Fibroblast of villous mesenchyme (primary cell): ENCODE measurements at places on chromosomes 12 and 14.

- DNase-seq = no peak
Observed at GRCh38 chr14:102901633-102902032, 20.8 kb upstream of the AMN start.

GRCh38 chr12:109592905-109593272 lies 19.3 kb downstream of the MVK start:
- no peak for DNase-seq

DNA sequence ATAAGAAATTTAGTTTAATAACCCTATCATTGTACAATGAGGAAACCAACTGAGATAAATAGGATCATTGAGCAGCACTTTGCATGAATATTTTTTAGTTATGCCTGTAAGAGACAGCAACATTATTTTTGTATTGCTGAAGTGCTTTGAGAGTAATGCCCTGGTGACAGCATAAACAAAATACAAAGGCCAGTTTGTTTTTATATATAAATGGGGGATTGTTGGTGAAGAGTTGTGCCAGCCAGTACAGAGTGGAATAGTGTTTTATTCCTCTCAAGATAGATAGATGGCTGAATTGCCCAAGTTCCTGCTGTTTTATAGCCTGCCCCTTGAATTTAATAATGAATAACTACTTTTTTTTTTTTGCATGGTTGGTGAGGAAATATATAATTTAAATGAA lies 101.8 kb downstream of the CNTN1 start:
- no peak for DNase-seq

DNA sequence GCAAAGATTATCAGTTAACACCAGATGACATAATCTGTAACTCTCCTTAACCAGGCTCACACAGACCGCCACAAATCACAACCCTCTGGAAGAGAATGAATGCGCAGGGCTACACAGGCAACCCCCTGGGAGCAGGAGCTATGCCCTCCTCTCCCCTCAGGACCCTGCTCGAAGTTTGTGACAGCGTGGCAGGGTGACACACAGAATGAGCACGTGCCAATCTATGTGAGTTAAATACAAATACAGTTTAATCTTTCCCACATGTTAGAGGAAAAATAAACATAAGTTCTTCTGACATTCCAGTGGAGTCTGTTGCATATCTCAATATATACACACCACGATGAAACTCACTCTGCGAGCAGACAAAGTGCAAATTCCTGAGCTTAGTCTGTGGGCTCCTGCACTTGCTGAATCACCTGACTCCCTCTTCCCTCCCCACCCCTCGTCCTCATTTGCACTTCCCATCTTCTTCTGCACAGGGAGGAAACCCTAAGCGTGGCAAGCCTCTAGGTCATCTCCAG lies 37.6 kb downstream of the BCAT1 start:
- peak; percentile 89 for DNase-seq

- DNase-seq = no peak
Observed at GRCh38 chr12:57625261-57626032, 7.6 kb downstream of the B4GALNT1 start.

DNA sequence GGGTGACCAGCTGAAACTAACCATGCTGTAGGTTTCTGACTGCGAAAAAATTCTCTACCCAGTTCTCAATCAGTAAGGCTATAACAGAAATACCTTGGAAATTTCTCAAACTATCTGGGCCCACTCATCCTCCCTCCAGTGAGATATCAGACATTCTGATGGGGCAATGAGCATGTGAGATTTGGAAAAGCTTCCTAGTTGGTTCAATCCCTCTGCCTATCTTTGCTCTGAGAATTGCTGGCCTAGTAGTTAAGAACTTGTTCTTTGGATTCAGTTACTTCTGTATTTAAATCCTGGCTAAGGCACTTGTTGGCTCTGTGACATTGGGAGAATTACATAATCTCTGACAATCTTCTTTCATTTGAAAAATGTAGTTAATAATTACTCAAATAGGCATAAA lies 119.4 kb downstream of the SLC15A5 start:
- DNase-seq = no peak

DNA sequence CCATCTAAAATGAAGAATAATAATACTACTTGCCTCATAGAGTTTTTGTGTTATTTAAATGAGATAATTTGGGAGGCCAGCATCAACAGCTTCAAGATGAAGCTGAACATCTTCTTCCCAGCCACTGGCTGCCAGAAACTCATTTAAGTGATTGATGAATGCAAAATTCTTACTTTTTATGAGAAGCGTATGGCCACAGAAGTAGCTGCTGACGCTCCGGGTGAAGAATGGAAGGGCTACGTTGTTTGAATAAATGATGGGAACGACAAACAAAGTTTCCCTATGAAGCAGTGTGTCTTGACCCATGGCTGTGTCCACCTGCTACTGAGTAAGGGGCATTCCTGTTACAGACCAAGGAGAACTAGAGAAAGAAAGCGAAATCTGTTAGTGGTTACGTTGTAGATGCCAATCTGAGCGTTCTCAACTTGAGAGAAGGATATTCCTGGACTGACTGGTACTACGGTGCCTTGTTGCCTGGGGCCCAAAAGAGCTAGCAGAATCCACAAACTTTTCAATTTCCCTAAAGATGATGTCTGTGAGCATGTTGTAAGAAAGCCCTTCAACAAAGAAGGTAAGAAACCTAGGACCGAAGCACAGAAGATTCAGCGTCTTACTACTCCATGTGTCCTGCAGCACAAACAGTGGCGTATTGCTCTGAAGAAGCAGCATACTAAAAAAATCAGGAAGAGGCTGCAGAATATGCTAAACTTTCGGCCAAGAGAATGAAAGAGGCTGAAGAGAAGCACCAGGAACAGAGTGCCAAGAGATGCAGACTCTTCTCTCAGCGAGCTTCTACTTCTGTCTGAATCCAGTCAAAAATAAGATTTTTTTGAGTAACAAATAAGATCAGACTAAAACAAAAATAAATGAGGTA lies 100.0 kb upstream of the LRIG3 start:
- DNase-seq = no peak

GRCh38 chr12:44833561-44833960 lies 42.6 kb downstream of the NELL2 start:
- no peak for DNase-seq

DNA sequence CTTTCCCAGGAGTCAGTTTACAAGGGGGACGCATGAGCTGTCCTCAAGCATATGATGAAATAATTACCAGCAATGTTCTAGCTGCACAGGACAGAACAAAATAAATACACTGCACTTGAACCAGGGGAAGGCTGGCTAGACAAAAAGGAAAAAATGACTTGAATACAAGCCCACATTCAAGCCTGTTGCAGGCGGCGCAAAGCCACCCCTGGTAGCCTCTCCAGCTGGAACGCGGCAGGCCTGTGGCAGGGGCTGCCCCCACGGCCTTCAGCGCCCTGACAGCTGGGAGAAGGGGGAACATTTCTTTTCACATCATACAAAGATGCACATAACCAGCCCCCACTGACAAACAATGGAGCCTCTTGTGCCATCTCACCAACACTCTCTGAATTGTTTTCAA lies 57.1 kb downstream of the TRAFD1 start:
- no peak for DNase-seq

GRCh38 chr14:83733670-83734069 lies 1796.3 kb upstream of the FLRT2 start:
- DNase-seq = no peak

DNA sequence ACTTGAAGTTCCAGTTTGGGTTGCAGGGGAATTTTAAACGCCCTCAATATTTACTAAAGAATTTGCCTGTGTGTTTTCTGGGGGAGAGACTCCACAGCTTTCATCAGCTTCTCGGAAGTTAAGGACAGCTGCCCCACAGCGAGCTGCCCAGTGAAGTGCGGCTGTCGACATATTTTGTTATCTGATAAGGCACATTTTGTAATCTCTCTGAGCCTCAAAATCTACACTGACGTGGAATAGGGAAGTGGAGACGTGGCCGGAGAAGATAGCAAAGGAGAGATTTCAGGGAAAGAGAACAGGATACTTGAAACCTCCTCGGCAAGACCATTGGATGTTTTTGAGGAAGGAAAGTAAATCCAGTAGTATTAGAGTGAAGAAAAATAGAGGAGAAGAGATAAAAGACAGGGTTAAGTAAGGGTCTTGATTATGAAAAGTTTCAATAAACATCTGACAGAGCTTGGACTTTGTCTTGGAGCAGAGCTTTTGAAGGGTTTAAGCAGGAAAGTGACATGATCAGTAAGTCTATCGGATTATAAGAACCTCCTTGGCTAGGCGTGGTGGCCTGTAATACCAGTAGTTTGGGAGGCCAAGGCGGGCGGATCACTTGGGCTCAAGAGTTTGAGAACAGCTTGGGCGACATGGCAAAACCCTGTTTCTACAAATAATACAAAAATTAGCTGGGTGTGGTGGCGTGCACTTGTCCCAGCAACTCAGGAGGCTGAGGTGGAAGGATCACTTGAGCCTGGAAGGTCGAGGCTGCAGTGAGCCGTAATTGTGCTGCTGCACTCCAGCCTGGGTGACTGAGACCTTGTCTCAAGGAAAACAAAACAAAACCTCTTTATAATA lies 1.1 kb downstream of the POLR3B start:
- peak; percentile 96 for DNase-seq

DNA sequence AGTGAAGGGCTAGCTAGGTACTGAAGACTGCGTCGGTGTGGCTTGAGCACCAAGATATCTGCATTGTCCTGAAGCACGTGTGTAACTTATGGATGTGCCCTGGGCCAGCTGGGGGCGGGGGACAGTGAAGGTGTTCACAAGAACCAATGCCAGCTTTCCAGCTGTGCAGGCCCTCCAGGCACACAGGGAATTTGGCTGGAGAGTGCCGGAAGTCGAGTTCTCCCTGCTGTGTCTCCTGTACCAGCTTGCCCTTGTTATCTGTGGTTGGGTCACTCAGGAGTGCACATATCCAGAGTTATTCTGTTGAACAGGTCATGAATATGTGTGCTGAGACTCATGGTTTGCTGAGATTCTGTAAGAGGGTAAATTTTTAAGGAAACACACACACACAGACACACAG lies 75.9 kb upstream of the CRY1 start:
- no peak for DNase-seq

DNA sequence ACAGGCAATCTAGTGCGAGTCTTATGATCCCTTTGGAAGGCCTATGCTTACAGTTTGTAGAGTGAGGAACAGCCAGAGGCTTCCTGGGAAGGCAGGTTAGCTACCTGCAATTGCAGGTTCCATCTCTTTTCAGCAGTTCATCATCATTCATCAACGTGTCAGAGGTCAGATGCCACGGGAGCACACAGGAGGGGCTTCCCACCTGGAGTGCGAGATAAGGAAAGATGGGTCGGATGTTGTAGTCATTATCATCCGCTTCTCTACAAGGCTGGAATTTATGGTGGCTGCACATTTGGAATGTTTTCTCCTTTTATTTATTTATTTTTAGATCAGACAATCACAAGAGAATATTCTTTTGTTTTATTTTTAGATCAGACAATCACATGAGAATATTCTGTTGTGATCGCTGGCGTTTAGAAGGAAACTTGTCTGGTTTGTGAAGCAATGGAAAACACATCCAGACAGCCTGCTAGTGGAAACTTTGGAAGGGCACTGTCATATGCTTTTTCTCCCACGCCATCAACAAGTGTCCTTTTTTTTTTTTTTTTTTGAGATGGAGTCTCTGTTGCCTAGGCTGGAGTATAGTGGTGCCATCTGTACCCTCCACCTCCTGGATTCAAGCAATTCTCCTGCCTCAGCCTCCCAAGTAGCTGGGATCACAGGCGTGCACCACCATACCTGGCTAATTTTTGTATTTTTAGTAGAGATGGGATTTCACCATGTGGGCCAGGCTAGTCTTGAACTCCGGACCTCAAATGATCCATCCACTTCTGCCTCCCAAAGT lies 1.9 kb upstream of the BICD1 start:
- no peak for DNase-seq

DNA sequence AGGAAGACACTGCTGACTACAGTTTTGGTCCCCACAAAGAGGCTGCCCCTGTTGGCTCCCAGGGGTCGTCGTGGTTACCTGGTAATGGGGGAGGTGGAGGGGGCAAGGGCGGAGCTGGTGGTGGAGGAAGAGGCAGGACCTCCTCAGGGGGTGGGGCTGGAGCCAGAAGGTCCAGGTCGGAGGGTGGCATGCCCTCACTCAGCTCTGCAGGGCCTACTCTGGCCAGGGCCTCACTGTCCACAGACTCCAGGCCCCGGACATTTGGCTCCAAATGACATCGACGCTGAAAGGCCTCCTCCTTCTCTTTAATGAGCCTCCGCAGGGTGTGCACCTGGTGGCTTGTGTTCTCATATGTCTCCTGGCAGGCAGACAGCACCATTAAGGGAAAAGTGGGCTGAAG lies 28.5 kb downstream of the PRPF40B start:
- no peak for DNase-seq

DNA sequence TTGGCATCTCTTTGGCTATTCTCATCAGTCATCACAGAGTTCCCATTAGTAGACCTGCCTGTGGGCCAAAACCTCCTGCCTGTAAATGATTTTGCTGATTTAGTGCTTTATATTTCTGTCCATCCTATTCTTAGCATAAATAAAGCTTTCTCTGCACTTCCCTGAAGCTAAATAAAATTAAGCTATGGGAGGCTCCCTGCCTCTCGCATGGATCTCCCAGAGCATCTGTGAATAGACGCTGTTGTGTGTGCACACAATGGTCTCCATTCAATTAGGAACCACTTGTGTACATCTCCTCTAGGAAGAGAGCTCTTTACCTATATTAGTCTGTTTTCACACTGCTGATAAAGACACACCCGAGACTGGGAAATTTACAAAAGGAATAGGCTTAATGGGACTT lies 80.4 kb downstream of the PPFIBP1 start:
- no peak for DNase-seq

GRCh38 chr14:76138758-76139723 lies 12.7 kb upstream of the GPATCH2L start:
- DNase-seq = no peak

GRCh38 chr12:3973973-3974644 lies 100.9 kb upstream of the PARP11 start:
- DNase-seq = no peak

- no peak for DNase-seq
Observed at GRCh38 chr12:26246483-26247164, 51.3 kb downstream of the SSPN start.

- DNase-seq = no peak
Observed at GRCh38 chr12:31300341-31300740, 25.6 kb downstream of the SINHCAF start.

- peak; percentile 72 for DNase-seq
Observed at GRCh38 chr12:91138337-91138920, 27.1 kb upstream of the LUM start.

DNA sequence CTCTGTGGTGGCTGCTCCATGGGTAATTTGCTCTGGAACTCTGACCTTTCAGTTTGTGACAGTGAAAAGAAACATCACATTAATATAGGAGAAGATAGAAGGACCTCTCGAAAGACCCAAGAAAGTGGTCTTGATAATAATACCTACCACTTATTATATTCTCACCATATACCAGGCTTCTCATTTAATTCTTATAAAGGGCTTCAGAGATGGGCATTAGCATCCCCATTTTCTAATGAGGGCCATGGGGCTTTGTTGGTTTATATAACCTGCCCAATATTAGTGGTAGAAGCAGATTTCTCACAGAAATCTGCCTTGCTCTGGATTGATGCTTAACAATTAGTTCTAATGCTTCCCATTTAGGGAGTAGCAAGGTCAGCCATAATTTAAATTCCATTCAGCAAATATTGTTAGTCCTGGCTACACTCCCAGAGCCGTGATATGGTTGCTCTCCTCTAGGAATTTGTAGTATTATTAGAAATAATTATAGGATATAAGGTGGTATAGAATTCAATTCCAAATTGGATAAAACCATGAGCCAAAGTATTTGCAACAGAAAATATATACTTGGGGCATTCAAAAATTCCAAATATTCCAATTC lies 7.4 kb upstream of the AMIGO2 start:
- no peak for DNase-seq

GRCh38 chr12:851913-852312 lies 97.6 kb downstream of the RAD52 start:
- DNase-seq = peak; percentile 83
